Cortex of kidney (tissue), 1 donor: ENCODE measurements at places on chromosomes 11 and 22.

DNA sequence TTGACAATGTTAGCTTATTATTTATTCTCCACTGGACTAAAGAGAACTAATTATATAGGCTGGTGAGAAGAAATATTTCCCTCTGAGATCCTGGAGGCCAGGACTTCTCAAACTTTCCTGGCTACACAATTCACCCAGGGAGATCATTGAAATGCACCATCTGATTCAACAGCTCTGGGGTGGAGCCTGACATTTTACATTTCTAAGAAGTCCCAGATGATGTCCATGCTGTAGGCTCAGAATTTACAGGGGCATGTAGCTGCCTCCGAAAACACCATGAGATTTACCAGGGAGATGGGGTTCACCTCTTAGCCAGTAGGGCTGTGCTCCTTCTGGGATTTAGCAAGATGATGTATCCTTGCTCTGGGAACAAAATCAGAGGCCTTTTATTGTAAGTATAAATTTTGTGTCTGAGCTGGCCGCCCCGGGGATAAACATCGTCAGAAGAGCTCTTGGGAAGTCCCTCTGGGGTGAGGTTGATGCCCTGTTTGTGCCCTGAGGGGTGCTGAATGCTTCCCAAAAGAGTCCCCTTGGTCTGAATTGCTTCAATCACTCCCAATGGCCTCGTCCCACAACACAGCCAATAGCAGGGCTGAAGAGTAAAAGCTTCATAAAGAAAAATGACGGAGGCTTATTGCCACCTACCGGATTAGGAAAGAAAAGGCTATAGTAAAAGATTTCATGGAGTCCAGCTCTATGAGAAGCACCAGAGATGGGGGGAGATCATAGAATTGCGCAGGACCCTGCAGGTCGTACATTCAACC is 33.4 kb upstream of the API5 start:
- no peak for DNase-seq

DNA sequence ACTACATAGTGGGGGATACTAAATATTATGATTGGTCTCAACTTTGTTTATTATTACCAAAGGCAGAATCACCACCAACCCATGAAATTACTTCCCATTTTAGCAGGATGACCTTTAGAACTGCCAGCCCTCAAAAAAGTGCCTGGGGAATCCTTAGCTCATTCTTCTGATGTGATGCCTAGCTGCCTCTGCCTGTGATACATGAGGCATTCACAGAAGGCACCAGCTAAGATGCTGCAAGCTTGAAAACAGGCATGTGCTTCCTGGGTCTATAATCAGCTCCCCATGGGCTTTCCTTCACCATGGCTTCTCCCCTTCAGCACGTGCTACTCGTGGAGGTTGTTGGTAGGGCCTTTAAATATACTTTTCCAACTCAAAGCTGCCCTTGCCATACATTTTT is 50.4 kb upstream of the ARHGAP20 start:
- DNase-seq = no peak

DNA sequence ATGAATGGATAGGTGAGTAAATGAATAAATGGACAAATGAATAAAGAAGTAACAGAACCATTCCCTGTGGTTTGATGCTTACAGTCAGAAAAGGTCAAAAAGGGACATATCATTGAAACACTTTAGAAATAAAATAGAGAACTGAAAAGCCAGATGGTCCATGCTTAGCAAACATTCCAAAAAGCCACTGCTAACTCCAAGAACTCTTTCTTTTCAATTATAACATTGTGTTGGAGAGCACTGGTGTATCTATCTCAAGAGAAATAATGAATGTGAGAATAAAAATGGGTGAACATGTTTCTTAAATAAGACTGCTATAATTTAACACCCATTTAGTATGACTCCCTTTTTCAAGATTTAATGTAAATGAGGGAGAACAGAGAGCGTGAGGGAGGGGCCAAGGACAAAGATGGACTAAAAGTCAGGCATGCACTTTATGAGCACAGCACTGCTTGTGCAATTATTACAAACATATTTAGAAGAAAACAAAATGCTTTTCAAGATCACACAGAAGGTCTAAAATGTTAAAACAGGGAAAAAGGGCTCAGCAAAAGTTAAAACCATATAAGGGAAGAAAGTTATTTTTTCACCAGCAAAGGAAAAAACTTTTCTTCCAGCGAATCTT is 224.3 kb upstream of the PITPNB start:
- no peak for DNase-seq

- DNase-seq = no peak
Measured at GRCh38 chr11:985406-985805, 51.1 kb downstream of the MUC6 start.

- DNase-seq = no peak
Measured at GRCh38 chr11:8871171-8871775, 39.7 kb upstream of the AKIP1 start.

GRCh38 chr22:43921370-43921769 is 2.2 kb upstream of the PNPLA3 start:
- DNase-seq = no peak

- no peak for DNase-seq
Measured at GRCh38 chr11:118338637-118339061, 3.9 kb downstream of the CD3D start.

DNA sequence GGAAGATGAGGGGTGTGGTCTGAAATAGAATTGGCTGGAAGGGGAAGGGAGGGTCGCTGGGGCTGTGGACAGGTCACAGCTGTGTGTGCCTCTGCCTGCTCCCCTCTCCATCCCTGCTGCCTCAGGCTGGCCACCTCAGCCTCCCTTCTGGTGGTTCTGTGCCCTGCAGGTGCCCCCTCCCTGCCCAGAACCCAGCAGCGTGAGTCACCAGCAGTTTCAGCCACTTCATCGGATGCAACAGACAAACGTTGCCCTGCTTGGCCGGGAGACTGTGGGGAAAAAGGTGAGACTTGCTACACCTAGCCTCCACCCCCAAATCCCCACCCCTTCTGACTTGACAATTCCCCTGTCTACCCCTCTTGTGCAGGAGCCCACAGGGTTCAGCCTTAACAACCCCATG is 21.8 kb upstream of the LRRC10B start:
- DNase-seq = no peak

- no peak for DNase-seq
Measured at GRCh38 chr22:24419475-24419850, 7.9 kb upstream of the ADORA2A start.
